ENCODE measurements at places on chromosomes 3 and 15. TPM values are rescaled to one million over a fixed set of nuclear protein-coding genes. Genes with fewer than 3 reads are reported as not detected.

DNA sequence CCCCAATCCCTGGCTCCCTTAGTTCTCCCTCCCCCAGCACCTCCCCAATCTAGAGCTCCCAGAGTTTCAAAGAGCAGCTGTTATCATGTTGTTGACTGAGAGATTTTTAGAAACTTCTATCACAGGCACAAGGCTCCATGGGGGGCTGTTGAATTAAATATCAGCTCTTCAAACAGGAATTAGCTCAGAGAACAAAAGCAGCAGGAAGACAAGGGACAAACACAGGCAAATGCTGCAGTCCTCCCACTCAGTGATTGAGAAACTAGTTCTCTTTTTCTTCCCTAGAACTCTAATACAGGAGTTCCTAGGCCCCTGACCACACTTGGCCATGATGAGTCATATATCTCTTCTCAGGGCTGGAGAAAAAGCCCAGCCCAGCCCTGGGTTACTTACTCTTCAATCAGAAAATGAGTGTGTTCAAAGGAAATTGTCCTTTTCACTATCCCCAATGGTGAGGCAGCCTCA is 262.1 kb downstream of the IGSF11 start:
- DNase-seq, result no peak

DNA sequence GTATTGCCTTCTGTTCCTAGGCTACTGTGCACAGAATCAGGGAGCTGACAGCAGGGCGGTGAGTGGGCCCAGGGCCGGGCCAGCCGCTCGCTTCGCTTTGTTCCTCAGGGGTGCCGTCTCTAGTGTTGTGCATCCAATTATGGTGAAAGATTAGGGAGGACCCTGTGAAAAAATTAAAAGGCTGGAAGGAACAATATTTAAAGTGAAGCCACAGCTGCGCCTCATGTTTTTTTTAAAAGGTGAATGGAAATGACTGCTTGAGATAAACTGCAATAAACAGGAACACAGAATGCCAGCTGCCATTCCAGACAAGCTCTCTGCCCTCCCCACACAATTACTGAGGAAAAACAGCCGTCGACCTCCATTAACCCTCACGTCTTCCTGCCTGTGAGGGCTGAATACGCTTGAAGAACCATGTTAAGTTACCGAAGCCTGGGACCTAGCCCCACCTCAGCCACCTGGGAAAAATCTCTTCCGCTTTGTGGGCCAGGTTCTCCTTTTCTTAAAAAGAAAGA is 132.0 kb upstream of the IL12A start:
- no peak for DNase-seq

CHCHD4 gene
- total RNA-seq, result 3.8 TPM

FANCD2OS gene
- not detected for total RNA-seq

DNA sequence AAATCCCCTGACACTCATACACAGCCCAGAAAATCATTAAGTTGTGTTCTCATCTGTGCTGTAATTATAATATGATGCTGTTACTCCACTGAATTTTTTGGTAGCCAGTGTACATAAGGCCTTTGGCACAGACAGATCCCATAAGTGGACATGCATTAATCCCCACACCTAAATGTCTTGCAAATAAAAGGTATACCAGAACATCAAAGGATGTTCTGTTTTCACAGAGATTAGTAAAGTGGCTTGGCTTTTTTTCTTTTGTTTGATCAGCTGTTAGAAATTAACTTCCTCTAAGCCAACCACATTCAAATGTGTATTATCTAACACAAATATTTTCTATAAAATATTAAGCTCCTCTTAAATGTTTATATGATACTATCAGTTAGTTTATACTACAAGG is 2.7 kb downstream of the SST start:
- no peak for DNase-seq

DNA sequence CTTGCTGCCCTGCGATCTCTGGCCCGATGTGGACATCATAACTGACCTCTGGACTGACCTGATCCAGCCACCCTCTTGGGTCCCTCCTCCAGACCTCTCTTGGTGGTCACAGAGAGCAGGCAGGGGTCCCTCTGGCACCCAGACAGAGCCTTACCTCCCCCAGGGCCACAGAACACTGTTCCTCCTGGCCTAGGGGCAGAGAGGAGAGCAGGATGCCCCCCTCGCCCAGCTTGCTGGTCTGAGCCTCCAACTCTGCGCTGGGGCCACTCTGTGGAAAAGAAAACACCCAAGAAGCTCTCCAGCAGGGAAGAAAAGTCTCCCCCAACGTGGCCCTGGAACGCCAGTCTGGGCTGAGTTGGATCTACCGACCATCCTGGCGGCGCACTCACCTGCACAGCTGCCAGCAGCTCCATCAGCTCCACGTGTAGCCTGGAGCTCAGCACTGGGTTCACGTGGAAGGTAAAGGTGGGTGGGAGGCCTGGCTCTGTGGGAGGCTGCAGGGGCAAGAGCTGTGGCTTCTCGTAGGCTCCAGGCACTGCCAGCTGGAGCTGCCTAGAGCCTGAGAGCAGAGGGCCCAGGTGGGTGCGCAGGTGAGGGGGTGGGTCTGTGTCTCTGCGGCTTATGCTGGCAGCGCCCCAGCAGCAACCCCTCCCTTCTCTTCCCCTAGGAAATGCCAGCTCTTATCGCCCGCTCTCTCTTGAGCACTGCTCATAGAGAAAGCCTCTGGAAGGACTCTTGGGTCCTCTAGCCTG is 6.0 kb downstream of the PLA2G4F start:
- no peak for DNase-seq

GRCh38 chr3:58178528-58179234 is 32.1 kb downstream of the DNASE1L3 start:
- DNase-seq, result no peak

- DNase-seq, result peak; percentile 77
Observed at GRCh38 chr3:195160257-195160898, 110.6 kb downstream of the XXYLT1 start.

DNA sequence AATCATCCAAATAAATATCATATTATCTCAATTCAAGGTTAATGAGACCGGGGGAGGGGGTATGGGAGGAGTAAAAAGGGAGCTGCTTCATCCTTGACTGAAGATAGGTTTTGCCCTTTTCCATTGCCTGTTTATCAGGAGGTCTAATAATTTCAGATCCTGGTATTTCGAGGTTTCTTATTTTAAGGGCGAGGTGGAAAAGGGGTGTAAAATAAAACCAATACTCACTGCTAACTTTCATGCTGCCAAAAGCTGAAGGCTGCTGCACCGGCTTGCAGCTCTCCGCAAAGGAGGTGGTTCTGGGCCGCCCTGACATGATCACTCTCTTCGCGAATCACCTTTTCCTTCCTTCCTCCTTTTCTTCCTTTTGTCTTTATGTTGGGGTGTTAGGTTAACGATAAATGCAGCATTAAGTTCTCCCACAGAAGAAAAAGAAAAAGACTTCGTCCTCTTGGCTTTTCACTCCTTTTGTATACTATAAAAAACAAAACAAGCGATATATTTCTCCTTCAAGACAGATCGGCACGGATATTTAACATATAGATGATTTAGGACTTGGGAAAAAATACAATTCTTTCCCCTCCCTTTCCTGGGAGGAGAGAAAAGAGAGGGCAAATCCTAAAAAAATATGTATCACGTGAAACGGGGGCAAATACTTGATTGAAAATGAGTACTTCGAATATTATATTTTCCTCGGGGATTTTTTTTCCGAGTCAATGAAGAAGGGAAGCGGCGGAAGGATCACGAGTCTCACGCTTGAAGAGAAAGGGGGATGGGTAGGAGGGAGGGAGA is 932 bp downstream of the GSK3B start:
- DNase-seq, result peak; percentile 84

GRCh38 chr3:172820492-172820891 is 70.0 kb downstream of the ECT2 start:
- DNase-seq, result no peak

- no peak for DNase-seq
Observed at GRCh38 chr15:40334941-40335795, 5.6 kb downstream of the CCDC9B start.

PLSCR5 gene
- total RNA-seq, result not detected

PROK2 gene
- total RNA-seq, result not detected

GRCh38 chr15:89645680-89646079 is 9.6 kb downstream of the KIF7 start:
- no peak for DNase-seq

- DNase-seq, result no peak
Observed at GRCh38 chr15:99042892-99043291, 35.3 kb upstream of the PGPEP1L start.

TF gene
- 4.0 TPM for total RNA-seq

DNA sequence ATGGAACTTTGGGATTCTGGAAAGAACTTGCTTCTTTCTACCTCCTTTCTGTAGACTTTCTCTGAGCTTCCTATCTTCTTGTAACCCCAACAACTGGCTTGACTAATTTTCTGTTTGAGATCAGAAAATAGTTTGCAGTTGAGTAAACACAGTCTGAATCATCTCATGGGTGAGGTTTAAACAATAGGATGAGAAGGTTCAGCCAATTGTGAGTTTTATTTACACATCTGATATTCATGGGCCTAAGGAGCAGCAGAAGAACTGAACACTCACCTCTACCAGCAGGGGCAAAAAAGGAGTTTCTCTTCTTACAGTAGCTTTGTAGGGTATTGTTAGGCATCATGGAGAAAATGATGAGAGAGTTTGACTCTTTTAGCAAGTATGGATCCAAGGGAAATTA is 54.2 kb downstream of the DTWD1 start:
- peak; percentile 95 for DNase-seq

DNA sequence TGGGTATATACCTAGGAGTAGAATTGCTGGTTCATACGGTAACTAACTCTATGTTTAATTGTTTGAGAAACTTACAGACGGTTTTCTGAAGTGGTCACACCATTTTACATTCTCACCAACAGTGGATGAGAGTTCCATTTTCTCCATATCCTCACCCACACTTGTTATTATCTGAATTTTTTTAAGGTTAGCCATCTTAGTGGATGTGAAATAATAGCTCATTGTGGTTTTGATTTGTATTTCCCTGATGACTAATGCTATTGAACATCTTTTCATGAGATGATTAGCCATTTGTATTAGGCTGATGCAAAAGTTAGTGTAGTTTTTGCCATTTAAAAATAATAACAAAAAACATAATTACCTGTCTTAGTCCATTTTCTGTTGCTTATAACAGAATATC is 18.6 kb downstream of the CSTA start:
- DNase-seq, result no peak

- DNase-seq, result no peak
Observed at GRCh38 chr15:53130943-53131342, 340.8 kb upstream of the ONECUT1 start.

- no peak for DNase-seq
Observed at GRCh38 chr15:99431661-99432091, 134.1 kb upstream of the MEF2A start.

- no peak for DNase-seq
Observed at GRCh38 chr15:70016511-70016994, 81.2 kb downstream of the TLE3 start.

All from fibroblast of the aortic adventitia (primary cell).